ENCODE measurements at places on chromosomes 7 and 10. TPM values are rescaled to one million over a fixed set of nuclear protein-coding genes. Genes with fewer than 3 reads are reported as not detected.
A peak's percentile ranks its signal among the peaks of the same experiment; 100 is the strongest.

RAPGEF5 gene
- 0.72 TPM for total RNA-seq

SLC26A3 gene
- total RNA-seq: not detected

DKK1 gene
- not detected for total RNA-seq

STEAP4 gene
- not detected for total RNA-seq

SFTPA1 gene
- not detected for total RNA-seq

RAMP3 gene
- total RNA-seq: 0.50 TPM

MMD2 gene
- total RNA-seq: not detected

MYPN gene
- not detected for total RNA-seq

LLCFC1 gene
- not detected for total RNA-seq

CFAP58 gene
- 1.1 TPM for total RNA-seq

- H3K4me1 ChIP-seq: peaks cover 6% of the 10 kb centered on the region
- H3K27me3 ChIP-seq: no peaks in the 10 kb centered on the region
- H3K4me3 ChIP-seq: no peak overlapping the region
- DNase-seq: no peak
These were observed 111.8 kb upstream of the RSU1 start for GRCh38 chr10:16929069-16929468.

DNA sequence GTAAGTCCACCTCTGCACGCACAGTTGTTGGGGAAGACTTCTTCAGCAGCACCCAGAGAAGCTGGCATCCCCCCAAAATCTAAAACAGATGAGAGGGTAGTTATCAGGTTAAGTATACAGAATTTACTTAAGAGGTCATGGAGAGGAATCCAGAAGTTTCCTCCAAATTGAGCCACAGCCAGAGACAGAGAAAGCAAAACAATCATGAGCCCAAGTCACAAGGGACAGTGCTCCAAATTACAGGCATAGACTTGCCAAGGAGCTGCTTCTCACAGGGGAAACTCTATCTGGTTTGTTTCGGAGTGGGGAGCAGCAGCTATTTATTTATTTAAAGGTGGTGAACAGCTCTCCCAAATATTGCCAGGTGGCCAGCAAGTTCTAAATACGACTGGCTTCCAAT lies 308.4 kb downstream of the SKIDA1 start:
- H3K4me3 ChIP-seq: no peak overlapping the region
- H3K36me3 ChIP-seq: no peaks in the 10 kb centered on the region
- no peak for DNase-seq
- no peaks in the 10 kb centered on the region for H3K4me1 ChIP-seq

GRCh38 chr7:99005776-99006175 lies 127.4 kb downstream of the TRRAP start:
- no peak for DNase-seq
- no peak overlapping the region for H3K27ac ChIP-seq
- H3K27me3 ChIP-seq: no peaks in the 10 kb centered on the region
- peaks cover 5% of the 10 kb centered on the region for H3K36me3 ChIP-seq
- H3K4me1 ChIP-seq: no peaks in the 10 kb centered on the region

GRCh38 chr7:94434042-94434441 lies 39.3 kb downstream of the COL1A2 start:
- H3K27ac ChIP-seq: no peak overlapping the region
- DNase-seq: no peak
- H3K4me1 ChIP-seq: no peaks in the 10 kb centered on the region
- no peaks in the 10 kb centered on the region for H3K36me3 ChIP-seq

DNA sequence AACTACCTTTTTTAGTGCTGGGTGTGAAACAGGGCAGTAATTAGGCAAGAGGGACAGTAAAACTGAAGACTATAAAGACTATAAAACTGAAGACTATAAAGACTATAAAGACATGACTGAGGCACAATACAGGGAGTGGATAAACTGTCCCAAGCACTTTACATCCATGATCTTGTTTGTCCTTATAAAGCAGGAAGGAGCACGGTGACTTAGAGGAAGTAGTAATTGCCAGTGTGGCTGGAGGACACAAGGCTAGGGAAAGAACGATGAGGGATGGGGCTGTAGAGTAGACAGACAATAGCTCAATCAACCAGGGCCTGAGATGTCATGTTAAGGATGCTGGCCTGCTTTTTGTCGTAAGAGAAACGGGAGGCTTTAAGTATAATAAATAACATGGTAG lies 26.0 kb downstream of the DNAJC12 start:
- H3K27ac ChIP-seq: peak overlapping the region; percentile 60
- H3K4me3 ChIP-seq: no peak overlapping the region
- no peaks in the 10 kb centered on the region for H3K27me3 ChIP-seq
- no peak for DNase-seq
- H3K36me3 ChIP-seq: no peaks in the 10 kb centered on the region

DNA sequence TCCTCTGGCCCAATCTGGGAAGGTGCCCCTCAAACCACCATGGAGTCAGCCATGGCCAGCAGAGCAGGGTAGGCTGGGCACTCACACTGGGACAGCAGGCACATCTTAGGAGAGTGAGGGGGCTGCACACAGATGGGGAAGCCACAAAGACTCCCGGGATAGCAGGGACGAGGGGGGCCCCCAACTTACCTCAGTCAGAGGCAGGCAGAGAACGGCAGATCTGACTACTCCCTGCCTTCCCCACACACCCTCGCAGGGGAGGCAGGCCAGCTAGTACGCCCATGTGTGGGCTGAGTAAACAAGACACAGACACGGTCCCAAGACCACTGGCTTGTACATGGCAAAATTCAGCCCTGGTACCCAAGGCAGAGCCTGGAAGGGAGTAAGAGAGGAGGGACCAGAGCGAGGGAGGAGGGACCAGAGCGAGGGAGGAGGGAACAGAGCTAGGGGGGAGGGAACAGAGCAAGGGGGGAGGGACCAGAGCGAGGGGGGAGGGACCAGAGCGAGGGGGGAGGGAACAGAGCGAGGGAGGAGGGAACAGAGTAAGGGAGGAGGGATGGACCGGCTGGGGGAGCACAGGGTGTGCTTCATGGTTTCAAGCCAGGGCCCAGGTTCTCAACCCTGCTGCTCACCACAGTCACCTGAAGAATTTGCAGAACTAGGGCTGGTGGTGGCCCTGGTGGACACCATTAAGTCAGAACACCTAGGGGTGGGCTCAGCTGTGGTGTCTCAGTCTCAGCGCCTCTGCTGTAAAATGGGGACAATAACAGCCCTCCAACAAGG lies 73.8 kb downstream of the RGS10 start:
- no peak for DNase-seq
- peaks cover 5% of the 10 kb centered on the region for H3K4me1 ChIP-seq
- no peak overlapping the region for H3K4me3 ChIP-seq
- H3K27me3 ChIP-seq: no peaks in the 10 kb centered on the region

GRCh38 chr10:22649994-22650393 lies 64.4 kb downstream of the PIP4K2A start:
- H3K27ac ChIP-seq: peak overlapping the region; percentile 99
- peak overlapping the region; percentile 90 for H3K4me3 ChIP-seq
- H3K36me3 ChIP-seq: peaks cover 4% of the 10 kb centered on the region
- DNase-seq: no peak
- H3K27me3 ChIP-seq: no peaks in the 10 kb centered on the region
- H3K4me1 ChIP-seq: peaks cover 93% of the 10 kb centered on the region

DNA sequence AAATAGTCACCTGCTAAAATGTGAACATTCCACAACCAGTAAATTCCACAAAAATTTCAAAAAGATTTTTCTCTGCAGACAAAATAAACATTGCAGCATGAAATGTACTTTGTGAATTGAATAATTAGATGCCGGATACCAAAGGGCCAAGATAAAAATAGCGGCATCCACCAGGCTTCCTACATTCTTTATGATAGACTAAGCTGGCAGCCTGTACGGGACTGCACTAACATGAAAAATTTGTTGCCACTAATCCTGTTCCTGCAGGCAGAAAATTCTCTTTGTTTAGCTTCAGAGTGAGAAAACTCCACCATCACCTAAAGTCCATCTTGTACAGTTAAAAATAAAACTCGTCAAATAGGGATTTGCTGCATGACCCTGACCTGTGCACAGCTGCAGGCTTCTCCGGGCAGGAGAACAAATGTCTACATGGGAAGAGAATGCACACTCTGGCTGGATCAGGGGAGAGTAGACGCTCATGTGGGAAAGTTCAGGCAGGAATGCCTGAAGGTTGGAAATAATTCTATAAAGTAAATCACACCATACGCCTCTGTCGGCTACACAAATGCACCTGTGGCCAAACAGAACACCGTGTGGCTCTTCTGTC lies 15.6 kb upstream of the ADO start:
- no peak for DNase-seq
- H3K27ac ChIP-seq: no peak overlapping the region
- H3K36me3 ChIP-seq: peaks cover 17% of the 10 kb centered on the region
- H3K4me3 ChIP-seq: no peak overlapping the region
- no peaks in the 10 kb centered on the region for H3K4me1 ChIP-seq

GRCh38 chr10:112981553-112981952 lies 31.5 kb downstream of the TCF7L2 start:
- H3K36me3 ChIP-seq: no peaks in the 10 kb centered on the region
- no peak overlapping the region for H3K4me3 ChIP-seq
- peaks cover 29% of the 10 kb centered on the region for H3K4me1 ChIP-seq
- peak overlapping the region; percentile 31 for H3K27ac ChIP-seq
- DNase-seq: peak; percentile 68

- no peak for DNase-seq
- H3K27me3 ChIP-seq: no peaks in the 10 kb centered on the region
- no peak overlapping the region for H3K27ac ChIP-seq
- no peaks in the 10 kb centered on the region for H3K36me3 ChIP-seq
- H3K4me1 ChIP-seq: no peaks in the 10 kb centered on the region
These were observed 257.6 kb upstream of the NPY start for GRCh38 chr7:24026351-24026750.

DNA sequence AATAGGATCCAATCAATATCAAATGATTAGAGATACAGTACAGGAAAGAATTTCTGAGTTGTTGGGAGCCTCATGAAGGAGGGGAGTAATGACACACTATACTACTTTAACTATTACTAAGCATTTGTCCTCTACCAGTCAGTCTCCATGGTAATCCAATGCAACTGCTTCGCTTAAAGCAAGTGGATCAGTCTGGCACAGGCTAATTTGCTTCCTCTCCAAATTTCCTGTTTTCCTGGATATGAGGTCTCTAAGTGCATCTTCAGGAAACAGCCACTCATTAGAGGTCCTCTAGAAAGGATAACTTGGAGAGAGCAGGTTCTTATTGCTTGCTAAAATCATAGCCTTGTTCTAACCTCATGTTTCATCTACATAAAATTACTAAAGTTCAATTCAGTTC lies 8.4 kb upstream of the SEPTIN7 start:
- no peak overlapping the region for H3K4me3 ChIP-seq
- H3K27me3 ChIP-seq: peaks cover 6% of the 10 kb centered on the region
- no peak overlapping the region for H3K27ac ChIP-seq
- peaks cover 2% of the 10 kb centered on the region for H3K36me3 ChIP-seq
- no peak for DNase-seq

DNA sequence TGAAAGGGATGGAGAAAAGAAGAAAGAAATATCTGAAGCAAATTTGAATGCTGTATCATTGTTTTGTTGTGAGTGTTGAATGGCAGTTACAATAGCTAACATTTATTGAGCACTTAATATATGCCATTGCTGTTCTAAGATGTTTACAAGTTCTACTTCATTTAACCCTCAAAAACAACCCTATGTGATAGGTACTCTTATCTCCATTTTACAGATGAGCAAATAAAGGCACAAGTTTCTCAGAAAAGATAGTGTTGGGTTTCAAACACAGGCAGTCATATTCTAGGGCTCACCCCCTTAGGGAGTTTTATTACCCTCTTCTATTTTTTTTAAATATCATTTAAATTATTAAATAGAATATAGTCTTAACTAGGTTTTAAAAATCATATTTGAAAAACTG lies 8.3 kb upstream of the ELAPOR2 start:
- DNase-seq: no peak
- no peak overlapping the region for H3K4me3 ChIP-seq
- no peaks in the 10 kb centered on the region for H3K36me3 ChIP-seq

GRCh38 chr10:35640951-35641675 lies 983 bp downstream of the FZD8 start:
- no peaks in the 10 kb centered on the region for H3K36me3 ChIP-seq
- H3K4me3 ChIP-seq: peak overlapping the region; percentile 86
- H3K27me3 ChIP-seq: peaks cover 43% of the 10 kb centered on the region

GRCh38 chr7:26321435-26321834 lies 29.8 kb downstream of the SNX10 start:
- no peak overlapping the region for H3K27ac ChIP-seq
- H3K27me3 ChIP-seq: no peaks in the 10 kb centered on the region
- no peaks in the 10 kb centered on the region for H3K36me3 ChIP-seq
- no peak overlapping the region for H3K4me3 ChIP-seq

DNA sequence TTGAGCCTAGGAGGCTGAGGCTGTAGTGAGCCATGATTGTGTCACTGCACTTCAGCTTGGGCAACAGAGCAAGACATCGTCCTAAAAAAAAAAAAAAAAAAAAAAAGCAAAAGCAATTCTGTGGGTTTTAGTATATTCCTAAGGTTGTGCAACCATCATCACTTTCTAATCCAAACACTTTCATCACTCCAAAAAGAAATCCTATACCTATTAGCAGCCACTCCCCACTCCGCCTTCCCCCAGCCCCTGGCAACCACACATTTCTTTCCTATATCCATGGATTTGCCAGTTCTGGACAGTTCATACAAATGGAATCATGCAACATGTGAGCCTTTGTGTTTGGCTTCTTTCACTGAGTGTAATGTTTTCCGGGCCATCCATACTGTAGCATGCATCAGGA lies 20.4 kb downstream of the ZAN start:
- H3K27ac ChIP-seq: no peak overlapping the region
- no peak overlapping the region for H3K4me3 ChIP-seq
- H3K27me3 ChIP-seq: peaks cover 29% of the 10 kb centered on the region
- no peaks in the 10 kb centered on the region for H3K4me1 ChIP-seq

- H3K36me3 ChIP-seq: peaks cover 1% of the 10 kb centered on the region
- no peaks in the 10 kb centered on the region for H3K27me3 ChIP-seq
- no peak overlapping the region for H3K27ac ChIP-seq
- no peaks in the 10 kb centered on the region for H3K4me1 ChIP-seq
- no peak overlapping the region for H3K4me3 ChIP-seq
These were observed 535.4 kb downstream of the ANKRD7 start for GRCh38 chr7:118759921-118760320.

DNA sequence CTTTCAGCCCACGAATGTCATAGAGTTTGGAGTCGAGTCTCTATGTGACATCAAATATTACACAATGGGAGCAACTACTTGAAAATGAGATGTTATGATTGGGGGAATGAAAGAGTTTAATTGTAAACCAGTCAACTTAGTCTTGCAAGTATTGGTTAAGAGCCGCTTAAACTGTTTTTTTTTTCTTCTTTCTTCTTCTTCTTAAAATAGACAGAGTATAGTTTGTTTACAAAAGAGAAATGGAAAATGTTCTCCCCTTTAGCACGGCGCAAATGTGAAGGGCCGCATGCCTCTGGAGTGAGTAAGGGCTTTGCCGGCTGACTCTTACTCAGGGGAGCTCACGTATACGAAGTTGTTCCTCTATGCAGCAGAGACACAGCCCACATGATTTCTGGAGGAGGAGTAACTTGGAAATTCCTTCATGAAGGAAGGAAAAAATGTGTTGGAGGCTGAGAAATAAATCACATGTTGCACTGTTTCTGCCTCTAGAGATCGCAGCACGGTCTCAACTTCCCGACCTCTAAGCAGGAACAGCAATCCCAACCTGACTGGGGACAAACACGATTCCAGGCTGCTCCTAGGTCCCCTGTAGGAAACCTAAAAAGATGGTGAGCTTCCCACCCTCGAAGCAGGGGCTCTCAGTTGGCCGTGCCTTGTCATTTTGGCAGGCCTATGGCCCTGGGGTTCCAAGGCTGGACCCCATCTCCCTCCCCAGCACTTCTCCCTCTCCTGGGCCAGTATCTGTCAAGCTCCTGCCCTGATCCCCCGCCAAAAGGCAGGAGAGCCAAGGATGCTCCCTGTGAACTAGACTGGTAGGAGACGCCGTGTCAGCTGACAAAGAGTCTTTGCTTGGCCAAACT lies 44.8 kb downstream of the MYOF start:
- no peak for DNase-seq
- peaks cover 3% of the 10 kb centered on the region for H3K36me3 ChIP-seq
- H3K4me1 ChIP-seq: peaks cover 5% of the 10 kb centered on the region

GRCh38 chr7:12582362-12582761 lies 11.8 kb downstream of the SCIN start:
- H3K4me3 ChIP-seq: no peak overlapping the region
- H3K4me1 ChIP-seq: no peaks in the 10 kb centered on the region
- H3K36me3 ChIP-seq: no peaks in the 10 kb centered on the region
- peaks cover 32% of the 10 kb centered on the region for H3K27me3 ChIP-seq

All from activated T-cell treated with anti-CD3 and anti-CD28 coated beads, Interleukin-2, amount 50 U/mL, for 72 hours (primary cell).